ENCODE measurements at places on chromosomes 12 and 14.

GRCh38 chr12:104109446-104110271, 28.4 kb downstream of the NFYB start:
- no peak for DNase-seq

- DNase-seq: peak; percentile 31
Observed at GRCh38 chr14:95197551-95197950, 40.2 kb upstream of the DICER1 start.

DNA sequence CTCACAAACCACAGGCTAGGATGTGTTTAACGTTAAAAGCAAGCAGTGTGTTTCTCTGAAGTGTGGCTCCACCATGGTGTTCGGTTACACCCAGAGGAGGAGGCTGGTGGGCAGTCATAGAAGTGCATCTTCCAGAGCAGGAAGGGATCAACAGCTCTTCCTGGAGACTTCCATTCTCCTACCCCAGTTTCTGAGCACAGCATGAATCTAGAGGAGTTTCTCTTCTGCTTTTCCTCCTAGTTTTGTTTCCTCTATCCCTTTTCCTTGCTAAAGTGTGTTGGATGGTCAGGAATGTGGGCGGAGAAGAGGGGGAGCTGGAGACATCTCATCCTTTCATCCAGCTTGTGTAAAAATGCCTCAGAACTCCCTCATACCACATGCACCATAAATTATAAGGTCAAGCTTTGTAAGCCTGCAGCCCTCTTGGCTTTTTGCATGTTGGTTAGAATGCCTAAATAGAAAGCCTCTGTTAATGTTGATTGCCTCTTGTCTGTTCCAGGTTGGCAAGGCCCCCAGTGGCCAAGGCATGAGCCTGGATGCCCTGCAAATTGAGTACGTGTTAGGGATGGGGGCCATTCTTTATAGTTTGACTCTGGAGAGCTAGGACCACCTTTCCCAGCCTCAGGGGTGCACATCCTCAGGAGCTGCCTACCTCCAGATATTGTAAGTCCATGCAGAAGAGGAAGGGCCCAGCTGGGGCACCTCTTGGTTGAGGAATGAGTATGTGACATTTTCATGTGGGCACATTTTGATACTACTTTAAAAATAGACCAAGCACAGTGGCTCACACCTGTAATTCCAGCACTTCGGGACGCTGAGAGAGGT, 4.0 kb upstream of the CKAP4 start:
- no peak for DNase-seq

- DNase-seq: peak; percentile 56
Observed at GRCh38 chr14:96584199-96584906, 82.2 kb downstream of the PAPOLA start.

DNA sequence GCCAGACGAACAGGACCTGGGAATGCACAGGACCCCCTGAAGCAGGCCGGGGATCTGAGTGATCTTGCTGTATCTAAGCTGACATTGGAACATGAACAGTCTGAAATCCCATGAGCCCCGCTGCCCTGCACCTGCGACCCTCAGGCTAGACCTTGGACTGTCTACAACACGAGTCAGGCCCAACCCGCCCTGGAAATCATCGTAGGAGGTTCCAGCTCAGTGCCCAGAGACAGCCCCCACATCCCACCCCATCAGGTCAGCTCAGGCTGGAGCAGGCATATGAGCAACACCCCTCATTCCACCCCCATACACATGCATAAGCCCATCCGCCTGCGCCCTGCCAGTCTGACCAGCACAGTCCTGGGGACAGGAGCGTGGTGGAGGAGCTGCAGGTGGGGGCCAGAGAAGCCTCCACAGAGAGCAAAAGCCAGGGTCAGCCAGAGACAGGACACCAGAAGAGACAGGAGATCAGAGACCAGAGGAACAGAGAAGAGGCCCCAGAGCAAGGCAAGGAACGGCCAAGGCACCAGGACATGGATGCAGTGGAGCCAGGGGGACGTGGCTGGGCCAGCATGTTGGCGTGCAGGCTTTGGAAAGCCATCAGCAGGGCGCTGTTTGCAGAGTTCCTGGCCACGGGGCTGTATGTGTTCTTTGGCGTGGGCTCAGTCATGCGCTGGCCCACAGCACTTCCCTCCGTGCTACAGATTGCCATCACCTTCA, at the start of gene AQP6:
Gene AQP6, plus strand, starts transcription at position 307 of the 720 bp plus-strand sequence. Its CDS starts 227 bp downstream, at position 534.
- DNase-seq: peak; percentile 70

DNA sequence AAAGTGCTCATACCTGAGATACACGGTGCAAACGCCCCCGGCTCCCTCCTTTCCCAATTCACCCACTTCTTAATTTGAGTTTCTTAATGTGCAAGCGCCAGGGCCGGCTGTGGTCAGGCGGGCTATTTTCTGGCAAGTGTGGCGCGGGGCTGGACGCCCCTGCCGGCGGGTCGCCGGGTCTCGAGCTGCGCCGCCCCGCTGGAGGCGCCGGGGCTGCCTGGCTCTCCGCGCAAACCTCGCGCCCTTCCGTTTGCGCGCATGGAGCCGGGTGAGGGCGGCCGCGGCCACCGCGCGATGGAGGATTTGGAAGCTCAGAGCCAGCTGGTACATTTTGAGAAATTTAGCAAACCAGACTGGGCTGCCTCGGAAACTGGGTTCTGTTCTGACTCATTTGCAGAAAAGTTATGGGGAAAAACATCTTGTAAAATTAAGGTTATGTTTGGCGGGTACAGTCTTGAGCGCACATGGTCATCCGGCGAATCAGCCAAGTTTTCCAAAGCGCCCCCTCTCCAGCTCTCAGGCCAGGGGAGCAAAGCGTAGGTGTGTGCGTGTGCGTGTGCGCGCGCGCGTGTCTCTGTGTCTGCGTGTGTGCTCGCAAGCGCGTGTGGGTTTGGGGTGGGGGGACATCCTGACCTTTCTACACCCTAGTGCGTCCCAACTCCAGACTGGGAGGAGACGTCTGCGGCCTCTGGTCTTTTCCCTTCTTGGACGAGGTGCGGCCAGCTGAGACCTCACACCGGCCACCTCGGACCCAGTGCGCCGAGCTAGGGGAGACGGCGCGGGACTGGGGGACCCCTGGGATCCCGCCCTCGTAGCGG, 6.5 kb upstream of the OTX2 start:
- no peak for DNase-seq

DNA sequence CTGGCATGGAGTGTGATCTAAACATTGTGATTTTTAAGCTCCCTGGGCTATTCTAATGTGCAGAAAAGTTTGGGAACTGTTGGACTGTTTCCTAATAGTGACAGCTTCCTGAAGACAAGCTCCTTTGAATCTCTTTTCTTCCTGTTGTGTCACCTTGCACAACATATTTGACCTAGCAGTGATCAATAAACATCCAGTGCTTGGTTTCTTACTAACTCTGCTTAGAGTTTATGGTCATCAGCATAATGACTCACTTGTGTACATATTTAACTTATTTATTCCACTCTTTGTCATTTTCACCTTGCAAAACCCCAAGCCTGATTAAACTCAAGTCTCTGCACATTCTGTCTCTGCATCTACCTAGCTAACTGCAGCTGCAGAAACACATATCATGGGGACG, 27.3 kb upstream of the TBC1D30 start:
- no peak for DNase-seq

DNA sequence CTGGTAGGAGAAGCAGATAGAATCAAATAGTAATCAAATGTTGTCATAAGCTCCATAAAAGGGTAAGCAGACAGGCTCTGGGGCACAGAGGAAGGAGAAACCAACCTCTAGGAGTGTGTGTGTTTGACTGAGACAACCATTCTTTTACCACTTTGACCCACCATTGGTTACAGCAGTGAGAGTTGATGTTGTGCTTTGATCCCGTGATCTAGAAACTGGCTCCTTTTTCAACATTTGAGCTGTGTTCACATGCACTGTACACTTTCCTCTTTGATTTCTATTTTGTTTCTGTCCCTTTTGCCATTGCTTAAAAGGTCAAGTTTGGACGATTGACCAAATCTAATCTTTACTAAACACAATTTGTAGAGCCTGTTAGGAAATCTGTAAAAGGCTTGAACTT, 108.0 kb downstream of the DAAM1 start:
- no peak for DNase-seq

Data from coronary artery (tissue), 2 donors.